ENCODE measurements at places on chromosomes 16 and 17. TPM values are rescaled to one million over a fixed set of nuclear protein-coding genes. Genes with fewer than 3 reads are reported as not detected.

NRN1L gene
- 1.2 TPM for polyA plus RNA-seq

SCGB1C2 gene
- polyA plus RNA-seq, result not detected

KRTAP4-1 gene
- polyA plus RNA-seq, result not detected

ATP1B2 gene
- polyA plus RNA-seq, result 12.8 TPM

IGFALS gene
- polyA plus RNA-seq, result 2.9 TPM
